NCI-H1694 treated with DMSO at 0.1 percent for 48 hours (cell line): ENCODE measurements at places on chromosomes 2 and 18.

DNA sequence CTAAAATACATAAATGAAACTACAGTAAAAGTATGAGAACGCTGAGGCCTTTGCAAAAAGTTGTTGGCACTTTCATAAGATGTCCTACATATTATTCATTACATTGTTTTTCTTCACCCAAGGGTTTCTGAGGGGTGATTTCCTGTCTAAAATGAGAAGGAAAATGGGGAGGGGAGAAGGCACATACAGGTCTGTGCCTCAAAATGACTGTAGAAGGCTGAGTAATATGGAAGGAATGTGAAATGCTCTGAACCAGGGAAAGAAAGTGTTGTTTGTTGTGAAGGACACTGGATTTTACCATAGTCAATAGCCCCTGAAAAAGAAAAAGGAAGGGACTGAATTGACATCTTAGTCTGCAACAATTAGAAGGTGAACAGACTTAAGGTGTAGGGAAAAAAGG is 99.5 kb upstream of the RNF152 start:
- DNase-seq, result no peak

DNA sequence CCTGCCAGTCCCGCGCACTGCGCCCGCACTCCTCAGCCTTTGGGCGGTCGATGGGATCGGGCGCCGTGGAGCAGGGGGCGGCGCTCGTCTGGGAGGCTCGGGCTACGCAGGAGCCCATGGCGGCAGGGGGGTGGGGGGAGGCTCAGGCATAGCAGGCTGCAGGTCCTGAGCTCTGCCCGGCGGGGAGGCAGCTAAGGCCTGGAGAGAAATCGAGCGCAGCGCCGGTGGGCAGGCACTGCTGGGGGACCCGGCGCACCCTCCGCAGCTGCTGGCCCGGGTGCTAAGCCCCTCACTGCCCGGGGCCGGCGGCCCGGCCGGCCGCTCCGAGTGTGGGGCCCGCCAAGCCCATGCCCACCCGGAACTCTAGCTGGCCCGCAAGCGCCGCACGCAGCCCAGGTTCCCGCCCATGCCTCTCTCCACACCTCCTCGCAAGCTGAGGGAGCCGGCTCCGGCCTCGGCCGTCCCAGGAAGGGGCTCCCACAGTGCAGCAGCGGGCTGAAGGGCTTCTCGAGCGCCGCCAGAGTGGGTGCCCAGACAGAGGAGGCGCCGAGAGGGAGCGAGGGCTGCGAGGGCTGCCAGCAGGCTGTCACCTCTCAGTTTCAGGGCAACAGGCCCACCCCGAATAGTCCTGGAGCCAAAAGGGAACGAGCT is 74.1 kb downstream of the PSMG2 start:
- no peak for DNase-seq

DNA sequence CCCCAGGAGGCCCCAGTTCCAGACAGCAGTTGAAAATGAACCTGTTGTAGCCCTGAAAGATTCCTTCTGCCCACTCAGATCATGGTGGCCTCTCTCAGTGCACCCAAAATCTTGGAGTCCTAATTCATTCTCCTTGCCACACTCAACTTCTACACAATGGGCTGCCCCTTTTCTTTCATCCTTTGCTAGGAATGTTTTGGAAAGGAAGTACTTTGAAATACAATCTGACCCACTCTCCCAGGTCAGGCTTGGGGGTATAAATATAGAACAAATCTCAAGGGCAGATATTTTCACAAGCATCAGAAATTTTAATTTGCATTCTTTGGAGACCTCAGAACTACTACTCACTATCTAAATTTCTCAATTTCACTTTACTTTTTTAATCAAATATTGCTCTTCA is 103.2 kb upstream of the SH3BP4 start:
- no peak for DNase-seq

DNA sequence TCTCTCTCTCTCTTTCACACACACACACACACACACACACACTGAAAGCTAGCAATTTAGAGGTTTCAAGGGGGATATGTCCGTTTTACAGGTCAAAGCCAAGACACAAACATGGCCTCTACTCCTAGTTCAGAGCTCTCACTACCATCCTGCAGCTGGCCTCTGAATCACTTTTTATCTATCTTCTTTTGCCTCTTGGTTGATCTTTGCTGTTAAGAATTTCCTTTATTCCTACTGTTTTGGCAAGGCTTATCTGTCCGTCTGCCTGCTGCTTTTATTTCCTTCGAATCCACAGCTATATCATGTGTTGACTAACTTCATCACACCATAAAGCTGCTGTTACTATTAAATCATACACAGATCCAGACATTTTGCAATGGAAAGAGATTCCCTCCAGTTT is 543.0 kb downstream of the PLCL1 start:
- no peak for DNase-seq

DNA sequence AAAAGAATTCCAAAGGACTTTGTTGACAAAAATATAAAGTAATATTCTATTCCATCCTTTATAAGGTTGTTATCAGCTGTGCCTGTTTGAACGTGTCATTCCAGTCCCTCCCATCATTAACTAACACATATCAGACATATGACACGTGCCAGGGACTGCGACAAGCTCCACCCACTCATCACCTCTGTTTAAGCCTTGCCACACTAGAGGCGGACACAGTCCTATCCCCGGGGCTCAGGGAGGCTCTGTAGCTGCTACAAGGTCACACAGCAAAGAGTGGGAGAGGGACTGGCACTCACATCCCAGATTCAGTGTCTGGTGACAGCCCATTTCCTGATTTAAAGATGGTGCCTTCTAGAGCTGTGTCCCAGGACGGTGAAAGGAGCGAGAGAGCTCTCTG is 30.0 kb downstream of the TBC1D8 start:
- no peak for DNase-seq

DNA sequence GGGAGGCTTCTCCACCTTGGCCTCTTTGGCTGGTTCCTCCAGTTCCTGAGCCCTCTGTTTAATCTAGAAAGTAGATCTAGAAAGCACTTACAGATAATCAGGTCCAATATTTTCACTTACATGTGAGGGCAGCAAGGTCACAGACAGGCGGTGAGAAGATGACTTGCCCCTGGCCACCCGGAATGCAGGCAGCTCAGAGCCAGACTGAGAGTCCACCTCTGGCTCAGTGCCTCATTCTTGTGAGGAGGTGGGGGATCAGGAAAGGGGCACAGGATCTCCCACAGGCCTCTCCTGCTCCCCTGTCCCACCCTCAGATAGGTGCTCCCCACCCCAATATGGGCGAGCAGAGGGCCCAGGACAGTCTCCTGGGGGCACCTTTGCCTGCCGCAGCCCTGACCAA is 5.8 kb downstream of the WNT6 start:
- no peak for DNase-seq

DNA sequence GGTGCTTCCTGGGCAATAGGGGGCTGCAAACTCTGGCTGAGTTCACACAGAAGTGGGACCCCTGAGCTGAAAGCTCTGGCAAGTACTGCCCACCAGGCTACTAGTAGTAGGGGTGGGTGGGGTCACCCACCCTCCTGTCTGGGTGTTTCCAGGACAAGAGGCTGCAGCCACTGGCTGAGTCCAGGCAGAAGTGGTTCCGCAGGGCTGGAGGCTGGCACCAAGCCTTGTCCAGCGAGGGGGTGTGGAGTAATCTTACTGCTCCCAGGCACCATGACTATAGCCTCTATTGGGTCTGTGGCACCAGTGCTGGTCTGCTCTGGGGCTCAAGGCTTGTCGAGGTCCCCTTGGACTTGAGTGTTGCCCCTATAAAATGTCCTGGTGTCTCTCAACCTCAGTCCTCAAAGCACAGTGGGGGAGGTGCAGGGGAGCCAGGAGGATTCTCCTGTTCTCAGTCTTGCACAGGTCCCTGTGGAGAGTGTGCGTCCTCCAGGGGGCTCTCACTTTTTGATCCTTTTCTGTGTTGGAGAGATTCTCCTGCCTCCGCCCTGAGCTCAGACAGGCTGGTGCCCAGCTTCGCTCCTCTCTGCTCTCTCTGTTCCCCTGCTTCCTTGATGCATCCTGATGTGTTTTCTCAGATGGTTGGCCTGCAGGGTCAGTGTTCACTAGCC is 48.1 kb downstream of the NUP35 start:
- no peak for DNase-seq

DNA sequence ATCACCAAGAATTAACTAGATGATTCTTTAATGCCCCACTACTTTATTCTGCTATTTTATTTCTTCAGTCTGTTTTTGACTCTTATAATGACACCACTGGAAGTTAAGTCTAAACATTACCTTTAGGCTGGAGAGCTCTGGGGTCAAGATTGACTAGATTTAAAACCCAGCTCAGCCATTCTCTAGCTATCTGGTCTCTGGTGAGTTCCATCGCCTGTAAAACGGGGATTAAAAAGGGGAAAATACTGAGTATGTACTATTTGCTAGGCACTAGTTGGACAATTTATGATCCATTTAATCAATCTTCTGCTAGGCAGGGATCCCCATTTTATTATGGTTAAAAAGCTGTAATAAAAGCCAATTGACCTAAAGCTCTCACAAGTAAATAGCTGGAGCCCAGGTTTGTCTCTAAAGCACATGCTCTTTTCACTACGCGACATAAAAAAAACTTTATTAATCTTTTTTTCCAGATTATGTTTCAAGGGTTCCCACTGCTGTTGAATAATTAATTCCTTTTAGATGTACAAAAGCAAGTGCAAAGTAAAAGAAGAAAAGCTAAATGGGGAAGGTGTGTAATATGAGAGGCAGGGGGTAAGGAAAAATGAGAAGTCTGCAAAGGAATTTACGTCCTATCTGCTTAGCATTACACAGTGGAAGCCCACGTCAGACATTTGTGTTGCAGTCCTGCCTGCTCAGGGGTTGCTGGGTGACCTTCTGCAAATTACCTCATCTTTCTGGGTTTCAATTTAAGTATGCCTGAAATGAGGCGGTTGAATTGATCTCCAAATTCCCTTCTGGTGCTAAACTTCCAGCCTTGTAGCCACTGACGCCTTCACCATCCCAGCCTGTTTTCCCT is 918 bp upstream of the NABP1 start:
- DNase-seq, result peak; percentile 21

GRCh38 chr2:199680482-199680881 is 170.5 kb downstream of the FTCDNL1 start:
- no peak for DNase-seq

DNA sequence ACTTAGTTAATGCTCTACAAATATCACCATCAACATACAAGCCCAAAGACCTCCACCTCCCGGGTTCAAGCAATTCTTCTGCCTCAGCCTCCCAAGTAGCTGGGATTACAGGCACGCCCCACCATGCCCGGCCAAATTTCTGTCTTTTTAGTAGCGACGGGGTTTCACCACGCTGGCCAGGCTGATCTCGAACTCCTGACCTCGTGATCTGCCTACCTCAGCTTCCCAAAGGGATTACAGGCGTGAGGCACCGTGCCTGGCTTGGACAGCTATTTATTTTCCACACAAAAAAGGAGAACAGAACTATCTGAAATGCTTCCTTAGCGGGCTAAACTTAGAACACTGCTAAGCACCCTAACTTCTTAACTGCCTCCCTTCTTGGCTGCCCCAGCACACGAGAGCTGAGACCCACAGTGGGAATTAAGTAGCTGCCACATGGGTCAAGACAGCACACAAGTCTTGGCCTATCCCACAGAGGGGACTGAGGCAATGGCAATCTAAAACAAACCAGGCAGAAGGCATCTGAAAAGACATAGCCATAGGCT is 24.8 kb downstream of the CYTIP start:
- DNase-seq, result no peak

- no peak for DNase-seq
Observed at GRCh38 chr18:54975598-54975997, 16.3 kb upstream of the CCDC68 start.

- no peak for DNase-seq
Observed at GRCh38 chr2:195575879-195576401, 81.1 kb upstream of the SLC39A10 start.

DNA sequence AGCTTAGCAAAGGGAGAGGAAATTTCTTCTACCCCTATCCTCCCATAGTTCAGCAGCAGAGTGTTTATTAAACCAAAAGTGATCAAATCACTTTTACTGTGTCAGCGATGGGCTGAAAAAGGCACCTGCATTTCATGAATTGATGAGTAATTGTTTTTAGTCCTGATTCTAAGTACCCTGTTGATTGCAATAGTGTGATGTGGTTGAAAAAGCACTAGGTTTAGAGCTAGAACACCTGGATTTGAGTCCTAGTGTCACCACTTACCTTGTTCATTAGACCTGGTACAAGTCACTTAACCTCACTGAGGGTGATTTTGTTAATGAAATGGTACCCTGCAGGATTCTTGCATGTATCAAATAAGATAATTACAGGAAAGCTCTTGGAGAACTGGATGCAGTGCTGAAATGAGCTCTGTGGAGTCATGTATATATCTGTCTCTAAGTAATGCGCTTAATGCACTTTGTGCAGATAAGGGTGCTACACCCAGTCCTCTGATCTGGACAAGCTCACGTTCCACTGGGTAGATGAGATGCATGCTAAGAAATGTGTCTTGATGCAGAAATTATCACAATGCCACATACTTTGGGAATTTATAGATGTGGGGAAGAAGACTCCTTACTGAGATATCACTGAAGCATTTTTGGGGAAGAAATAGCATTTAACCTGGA is 289.6 kb downstream of the PARD3B start:
- DNase-seq, result no peak

DNA sequence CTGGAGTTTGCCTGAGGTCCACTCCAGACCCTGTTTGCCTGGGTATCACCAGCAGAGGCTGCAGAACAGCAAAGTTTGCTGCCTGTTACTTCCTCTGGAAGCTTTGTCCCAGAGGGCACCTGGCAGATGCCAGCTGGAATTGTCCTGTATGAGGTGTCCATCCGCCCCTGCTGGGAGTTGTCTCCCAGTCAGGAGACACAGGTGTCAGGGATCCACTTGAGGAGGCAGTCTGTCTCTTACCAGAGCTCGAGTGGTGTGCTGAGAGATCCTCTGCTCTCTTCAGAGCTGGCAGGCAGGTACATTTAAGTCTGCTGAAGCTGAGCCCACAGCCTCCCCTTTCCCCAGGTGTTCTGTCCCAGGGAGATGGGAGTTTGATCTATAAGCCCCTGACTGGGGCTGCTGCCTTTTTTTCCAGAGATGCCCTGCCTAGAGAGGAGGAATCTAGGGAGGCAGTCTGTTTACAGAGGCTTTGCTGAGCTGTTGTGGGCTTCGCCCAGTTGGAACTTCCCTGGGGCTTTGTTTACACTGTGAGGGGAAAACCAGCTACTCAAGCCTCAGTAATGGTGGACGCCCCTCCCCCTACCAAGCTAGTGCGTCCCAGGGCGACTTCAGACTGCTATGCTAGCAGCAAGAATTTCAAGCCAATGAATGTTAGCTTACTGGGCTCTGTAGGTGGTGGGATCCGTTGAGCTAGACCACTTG is 34.7 kb downstream of the TFPI start:
- DNase-seq, result no peak

DNA sequence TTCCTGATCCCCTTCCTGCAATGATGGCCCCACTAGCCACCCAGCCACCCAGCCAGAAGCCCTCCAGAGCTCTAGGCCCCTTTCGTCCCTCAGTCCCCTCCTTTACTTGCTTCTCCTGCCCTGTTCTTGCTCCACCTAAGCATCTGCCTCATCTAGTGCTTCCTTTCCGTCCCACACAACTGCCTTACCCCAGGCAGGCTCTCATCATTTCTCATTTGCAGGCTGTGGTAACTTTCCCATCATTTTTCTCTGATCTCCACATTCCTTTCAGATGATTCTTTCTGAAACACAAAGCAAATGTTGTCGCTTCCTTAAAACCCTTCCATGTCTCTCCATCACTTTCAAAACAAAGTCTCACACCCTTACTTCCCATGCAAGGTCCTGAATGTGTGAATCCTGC is 459.8 kb downstream of the METTL4 start:
- DNase-seq, result no peak
